ENCODE measurements at places on chromosomes 7 and 10.

DNA sequence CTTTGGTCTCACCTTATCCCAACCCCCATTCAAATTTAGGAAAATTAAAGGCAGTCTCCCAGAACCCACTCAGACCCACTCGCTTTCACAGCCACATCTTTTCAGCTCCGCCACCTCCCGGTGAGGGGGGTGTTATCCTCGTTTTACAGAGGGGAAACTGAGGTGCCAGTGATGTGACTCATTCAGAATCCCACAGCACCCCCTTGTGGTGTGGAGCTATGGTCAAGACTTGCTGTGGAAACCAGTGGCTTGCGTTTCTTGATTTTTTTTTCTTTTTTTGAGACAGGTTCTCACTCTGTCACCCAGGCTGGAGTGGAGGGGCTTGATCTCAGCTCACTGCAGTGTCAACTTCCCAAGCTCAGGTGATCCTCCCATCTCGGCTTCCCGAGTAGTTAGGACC, 27.6 kb downstream of the SLC35G1 start:
- no peak for DNase-seq

DNA sequence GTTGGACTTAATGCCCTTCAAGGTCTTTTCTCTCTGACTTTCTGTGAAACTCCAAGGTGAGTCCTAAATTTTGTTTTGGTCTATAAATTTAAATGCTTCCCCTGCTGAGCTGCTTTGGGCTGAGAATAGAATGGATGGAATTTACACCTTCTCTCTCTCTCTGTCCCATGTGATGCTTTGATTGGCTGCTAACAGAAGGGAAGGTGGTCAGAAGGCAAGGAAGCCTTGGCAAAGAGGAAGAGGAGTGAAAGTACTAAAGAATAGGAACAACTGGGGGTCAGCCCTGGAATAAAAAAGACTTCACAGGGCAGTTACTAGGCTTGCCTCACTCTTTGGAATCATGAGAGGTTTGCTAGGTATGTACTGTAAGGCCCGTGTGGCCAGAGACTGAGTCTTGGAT, 260.2 kb downstream of the AUTS2 start:
- no peak for DNase-seq

DNA sequence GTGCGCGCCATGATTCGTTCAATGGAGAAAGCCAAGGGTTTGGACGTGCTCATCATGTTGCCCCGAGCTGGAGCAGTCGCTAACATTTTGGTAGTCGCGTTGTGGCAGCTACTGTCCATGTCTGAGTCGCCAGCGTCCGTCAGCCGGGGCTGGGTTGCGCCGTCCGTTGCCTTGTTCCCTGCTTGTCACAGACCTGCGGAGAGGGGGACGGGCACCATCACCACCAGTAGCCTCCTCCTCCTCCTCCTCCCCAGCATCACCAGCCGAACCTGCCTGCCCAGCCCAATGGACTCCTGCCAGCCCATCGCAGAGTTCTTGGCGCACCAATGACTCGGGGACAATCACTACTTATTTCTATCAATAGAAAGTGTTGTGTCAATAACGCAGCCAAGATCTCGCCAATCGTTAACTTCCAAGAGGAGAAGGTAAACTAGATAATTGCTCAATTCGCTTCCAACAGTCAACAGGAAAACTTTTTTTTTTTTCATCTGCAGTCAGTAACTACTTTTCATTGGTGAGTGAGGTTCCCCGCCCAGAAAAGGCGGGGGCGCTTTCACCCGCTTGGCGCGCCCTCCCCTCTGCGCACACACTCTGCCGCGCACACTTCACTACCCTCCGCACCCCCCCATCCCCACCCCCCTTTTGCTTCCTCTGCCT, at the start of gene FEZF1:
TSS of gene FEZF1 (minus strand) at position 432 of the 657 bp plus-strand sequence. CDS start at position 119, 313 bp downstream.
- no peak for DNase-seq

GRCh38 chr10:71538608-71539260, 142.0 kb downstream of the CDH23 start:
- no peak for DNase-seq

DNA sequence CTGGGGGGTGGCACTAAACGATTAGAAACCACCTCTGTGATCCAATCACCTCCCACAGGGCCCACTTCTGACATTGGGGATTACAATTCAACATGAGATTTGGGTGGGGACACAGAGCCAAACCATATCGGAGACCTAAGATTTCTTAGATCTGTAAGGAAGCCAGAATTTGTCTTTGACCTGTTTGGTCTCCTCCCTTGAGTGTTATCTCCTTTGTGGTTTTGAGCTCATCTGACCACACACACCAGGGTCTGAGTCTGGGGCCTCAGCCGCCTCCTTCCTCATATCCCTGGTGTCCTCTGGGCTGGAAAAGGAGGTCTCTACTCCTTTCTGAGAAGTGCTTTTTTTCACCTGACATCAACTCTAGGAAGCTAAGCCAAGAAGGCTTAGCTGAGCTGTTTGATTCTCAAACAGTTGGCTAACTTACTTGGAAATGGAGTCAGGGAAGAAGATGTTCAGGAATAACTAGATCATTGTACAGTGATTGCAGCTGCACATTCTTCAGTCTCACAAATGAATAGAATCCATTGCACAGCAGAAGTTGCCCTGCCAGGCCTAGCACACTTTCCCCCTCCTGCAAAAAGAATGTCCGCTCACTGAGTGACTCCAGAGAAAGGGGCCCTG, 167.4 kb downstream of the ARHGAP21 start:
- no peak for DNase-seq

Data from stimulated activated CD4-positive, alpha-beta T cell treated with anti-CD3 and anti-CD28 coated beads, Interleukin-1b, Interleukin-23, amount 100 ng/mL, for 24 hours (primary cell).